ENCODE measurements at places on chromosomes 5 and 9.

DNA sequence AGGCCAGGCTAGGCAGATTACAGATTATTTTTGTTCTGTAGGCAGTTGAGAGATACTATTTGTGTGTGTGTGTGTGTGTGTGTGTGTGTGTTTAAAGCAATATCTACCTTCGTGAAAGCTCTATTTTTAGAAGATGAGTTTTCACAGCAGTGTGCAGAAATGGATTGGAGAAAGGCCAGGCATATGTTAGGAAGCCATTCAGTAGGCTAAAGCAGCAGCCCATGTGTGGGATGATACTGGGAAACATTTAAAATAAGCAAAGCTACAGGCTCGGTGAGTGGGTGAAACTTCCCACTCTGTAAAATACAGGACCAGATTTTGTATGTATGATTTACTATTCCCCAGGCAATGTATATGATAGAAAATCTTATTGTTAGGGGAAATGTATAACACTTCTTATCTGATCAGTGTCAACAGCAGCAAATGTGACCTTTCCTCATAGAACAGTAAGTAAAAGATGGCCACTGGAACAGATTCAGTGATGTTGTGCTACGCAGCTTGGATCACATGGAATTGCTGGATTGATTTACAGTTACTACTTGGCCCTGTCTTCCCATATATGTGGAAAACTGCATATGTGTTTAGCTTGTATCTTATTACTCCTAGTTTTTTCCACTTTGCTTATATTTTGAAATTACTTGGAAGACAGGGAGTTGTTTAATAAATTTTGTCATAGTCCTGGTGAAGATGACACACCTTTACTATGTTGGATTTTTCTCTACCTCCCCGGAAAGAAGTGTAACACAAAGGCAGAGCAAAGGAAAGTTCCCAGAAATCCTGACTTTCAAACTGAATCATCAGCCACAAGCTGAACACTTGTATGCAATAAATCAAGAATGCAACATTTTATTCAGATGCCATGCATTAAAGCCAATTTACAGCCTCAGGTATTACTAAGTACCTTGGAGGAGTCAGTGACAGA, 1077.7 kb upstream of the SEMA6A start:
- DNase-seq, result no peak

- DNase-seq, result no peak
Measured at GRCh38 chr9:11340654-11341053, 727.9 kb upstream of the PTPRD start.

DNA sequence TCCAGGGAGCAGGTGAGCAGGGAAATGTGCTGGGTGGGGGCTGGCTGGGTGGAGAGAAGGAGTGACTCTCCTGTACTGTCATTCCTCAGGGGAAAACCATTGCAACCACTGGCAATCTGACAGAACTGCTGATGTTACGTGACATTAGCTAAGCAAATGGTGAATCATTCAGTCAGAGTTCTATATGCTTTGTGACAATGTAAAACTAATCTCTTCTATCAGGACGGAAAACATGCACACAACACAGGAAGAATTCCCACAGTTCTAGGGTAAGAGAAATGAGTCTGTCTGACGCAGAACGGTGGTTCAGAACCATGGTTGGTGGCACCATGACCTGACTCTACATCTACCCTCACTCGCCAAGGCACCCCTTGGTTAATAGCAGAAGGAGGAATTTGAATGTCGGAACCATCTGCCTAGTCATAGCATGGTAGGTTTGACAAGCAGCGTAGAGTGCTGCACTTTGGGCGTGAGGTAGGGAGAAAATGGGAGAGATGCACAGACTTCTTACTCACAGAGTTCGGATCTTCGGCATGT, 243.6 kb upstream of the PANK3 start:
- DNase-seq, result no peak

DNA sequence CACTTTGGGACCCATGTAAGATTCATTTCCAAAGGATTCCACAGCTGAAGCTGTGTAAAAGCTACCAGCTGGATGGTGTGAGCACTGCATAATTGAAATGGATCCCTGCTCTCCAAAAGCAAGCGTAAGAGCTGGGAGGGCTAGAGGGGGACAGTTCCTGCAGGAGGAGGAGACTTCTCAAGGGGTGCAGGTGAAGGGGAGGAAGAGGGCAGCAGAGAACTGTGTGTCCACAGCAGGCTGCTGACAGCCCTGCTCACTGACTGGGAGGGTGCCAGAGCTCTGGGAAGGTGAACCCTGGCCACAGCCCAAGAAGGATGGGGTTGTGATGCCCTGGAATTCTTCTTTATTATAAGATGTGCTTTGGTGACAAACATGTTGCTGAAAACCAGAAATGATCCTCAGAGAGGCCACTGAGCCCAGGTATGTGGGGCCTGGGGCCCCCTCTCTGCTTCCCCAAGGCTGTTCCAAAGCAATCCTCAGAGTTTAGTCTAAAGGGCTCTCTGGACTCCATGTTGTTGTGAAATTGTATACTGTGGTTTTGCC, 112.8 kb upstream of the SLC25A48 start:
- DNase-seq, result no peak

DNA sequence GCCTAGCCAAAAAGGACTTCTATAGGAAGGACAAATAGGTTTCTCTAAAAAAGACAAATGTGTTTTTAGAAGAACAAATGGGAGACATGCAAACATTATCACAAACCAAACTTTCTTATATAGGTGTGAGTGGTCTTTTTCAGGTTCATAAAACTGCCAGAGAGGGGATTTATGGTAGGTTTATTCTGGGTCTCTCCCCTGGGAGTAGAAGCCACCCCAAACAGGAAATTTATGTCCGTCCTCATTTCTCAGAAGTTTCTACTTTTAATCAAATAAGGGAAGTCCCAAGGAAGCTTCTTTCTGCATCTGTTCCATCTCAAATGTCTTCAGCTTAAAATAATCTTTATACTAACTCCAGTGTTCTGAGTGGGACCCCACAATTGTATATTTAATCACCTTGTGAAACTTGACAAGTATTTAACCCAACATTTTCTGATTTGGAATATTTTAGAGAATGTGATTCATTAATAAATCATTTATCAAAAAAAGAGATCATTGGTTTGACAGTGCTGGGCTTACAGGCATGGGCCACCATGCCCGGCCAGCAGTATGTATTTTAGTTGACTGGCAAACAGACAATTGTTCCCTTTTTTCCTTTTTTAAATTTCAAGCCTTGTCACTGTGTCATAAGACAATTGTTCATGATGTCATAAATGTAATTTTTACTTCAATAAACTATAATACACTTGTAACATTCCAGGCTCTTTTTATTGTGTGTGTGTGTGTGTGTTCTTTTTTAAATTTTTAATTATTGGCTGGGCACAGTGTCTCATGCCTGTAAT, 44.6 kb upstream of the GLDC start:
- no peak for DNase-seq

DNA sequence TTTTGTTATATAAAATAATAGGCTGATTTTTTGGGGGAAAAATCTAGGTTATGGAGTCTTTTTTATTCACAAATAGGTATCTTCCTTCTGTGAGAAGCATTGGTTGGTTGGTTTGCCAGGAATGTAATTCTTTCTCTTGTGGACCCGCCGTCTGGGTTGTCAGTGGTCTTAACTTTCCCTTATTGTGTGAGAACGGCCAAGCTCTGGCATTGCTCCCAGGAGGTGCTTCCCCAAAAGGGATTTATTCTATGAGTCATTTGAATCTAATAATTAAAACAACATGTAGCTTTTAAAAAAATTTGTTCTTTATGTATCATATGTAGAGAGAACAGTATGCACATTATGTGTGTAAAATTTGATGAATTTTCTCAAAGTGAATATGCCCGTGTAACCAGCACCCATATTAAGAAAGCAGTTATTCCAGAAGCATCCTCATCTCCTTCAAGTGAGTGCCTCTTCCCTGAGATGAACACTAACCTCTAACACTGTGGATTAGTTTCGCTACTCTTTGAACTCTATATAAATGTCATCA, 114.4 kb downstream of the MAST4 start:
- no peak for DNase-seq

DNA sequence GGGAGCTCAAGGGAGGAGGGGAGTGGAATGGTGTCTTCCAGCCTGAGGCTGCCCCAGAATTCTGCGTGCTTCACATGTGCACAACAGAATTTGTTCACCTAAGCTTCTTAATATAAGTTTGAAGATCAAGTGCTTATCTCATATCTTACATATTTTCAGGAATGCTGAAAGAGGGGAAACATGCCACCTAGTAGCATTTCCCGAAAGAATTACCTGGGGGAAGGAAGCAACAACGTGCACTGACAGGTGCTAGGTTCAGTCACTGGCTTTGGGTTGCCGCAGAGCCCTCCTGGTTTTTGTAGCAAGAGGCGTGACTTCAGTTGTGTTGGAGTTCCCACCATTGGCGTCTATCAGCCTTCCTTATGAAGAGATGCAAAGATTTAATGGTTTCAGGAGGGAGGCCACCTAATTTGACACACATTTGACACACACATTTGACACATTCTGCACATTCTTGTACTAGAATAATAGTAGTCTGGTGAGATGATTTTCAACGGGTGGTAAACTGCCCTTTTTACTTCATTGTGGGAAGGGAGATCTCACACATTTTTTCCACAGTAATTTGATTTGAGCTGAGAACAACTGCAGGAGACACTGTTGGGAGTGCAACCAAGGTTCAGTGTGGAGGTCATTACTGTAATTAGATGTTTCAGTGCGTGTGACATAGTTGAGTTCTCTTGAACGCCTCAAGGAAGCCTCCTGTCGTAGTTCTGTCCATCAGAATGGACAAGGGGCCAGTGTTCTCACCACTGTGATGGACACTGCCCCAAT, 481.3 kb downstream of the CCDC171 start:
- DNase-seq, result no peak

DNA sequence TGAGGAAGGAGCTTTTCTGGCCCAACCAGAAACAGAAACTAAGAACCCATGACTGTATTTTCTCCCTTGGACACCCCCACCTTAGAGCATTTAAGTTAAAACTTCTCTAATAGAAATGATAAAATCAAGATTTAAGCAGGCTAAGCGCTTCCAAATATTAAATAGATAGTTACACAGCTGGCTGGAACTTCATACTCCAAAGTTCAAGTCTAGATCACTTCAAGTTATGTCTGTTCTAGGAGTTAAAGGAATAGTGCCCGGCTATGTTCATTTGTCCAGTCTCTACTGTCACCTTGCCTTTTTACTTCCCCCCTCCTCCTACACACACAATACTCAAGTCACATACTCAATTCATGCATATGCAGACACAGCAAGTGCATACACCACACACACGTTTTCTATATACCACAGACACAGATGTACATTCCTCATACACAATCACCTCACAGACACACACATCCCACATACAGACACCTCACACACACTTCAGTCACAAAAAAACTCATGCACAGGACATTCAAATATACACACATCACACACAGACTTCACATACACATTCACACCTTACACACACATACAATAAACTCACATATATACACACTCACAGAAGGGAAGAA, 237.7 kb downstream of the PDE4D start:
- no peak for DNase-seq

DNA sequence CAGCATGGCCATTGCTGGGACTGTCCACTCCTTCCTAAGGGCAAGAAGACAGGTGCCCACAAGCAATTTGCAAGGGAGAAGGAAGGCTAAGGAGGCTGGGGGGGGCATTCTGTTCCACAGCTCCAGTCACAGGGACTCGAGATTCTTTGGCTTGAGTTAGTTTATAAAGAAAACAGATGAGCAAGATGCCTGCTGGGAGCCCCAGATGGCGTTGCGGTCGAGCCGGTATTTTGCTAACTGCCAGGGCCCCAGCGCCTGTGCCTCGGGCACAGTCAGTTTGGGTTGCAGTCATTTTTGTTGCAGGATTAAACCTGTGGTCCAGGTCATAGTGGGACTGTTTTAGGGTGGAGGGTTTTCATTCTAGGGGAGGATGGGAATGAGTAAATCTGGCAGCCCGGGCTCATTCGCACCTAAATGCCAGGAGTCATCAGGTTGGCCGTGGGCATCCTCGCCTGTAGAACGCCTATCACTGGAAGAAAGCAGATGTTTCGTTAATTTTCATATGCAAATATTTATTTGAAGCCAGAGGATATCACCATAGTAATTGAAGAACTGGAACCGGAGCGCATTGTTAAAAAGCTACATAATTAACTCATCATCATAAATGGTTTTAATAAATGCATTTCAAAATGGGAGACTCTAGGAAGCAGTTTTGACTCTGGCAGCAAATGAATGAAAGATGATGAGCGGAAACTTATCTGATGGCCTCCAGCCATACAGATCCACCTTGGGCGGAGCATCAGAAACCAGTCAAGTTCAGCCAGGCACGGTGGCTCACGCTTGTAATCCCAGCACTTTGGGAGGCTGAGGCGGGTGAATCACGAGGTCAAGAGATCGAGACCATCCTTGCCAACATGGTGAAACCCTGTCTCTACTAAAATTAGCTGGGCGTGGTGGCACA, 87.1 kb upstream of the FCN2 start:
- DNase-seq, result no peak

GRCh38 chr5:173513521-173513991, 102.9 kb downstream of the BOD1 start:
- DNase-seq, result no peak

DNA sequence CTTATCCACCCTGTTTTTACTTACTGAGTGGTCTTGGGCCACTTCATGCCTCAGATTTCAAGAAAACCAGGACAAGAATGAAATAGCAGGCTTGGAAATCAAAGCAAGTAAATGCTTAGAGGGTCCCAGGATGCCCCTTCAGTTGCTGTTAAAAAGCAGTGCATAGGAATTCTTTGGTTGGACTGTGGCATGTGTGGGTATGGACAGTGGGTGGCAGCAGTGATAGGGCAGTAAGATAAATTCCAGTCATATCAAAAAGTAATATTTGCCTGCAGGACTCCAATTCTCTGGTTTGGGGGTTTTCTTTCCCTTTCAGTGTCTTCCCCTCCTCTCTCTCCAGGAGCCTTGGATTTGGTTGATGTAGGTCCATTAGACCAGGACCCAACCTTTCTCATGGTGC, 306.7 kb upstream of the CLINT1 start:
- no peak for DNase-seq

- DNase-seq, result no peak
Measured at GRCh38 chr5:129460936-129461710, 1.0 kb downstream of the ADAMTS19 start.

- no peak for DNase-seq
Measured at GRCh38 chr9:136769710-136770191, 5.4 kb upstream of the LCN15 start.

GRCh38 chr9:21875893-21876292, 73.5 kb downstream of the MTAP start:
- DNase-seq, result no peak

GRCh38 chr9:107731115-107731762, 241.7 kb upstream of the KLF4 start:
- no peak for DNase-seq

DNA sequence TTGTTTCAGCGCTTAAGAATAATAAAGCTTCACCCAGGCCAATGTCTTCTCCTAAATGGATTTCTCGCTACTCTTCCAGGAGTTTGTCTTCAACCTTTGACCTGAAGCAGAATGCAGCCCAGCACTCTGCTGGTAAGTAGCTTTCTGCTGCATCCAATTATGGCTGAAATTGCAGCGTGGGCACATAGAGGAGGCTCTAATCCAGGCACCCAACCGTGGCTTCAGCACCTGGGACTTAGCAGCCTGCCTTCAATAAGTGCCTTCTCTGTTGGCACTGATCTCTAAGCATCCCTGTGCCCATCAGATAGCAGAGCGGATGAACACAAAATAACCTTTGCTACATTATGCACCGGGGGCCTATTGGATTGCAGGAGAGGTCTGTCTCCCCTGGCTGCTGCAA, 105.2 kb downstream of the TRIM32 start:
- DNase-seq, result no peak

- DNase-seq, result no peak
Measured at GRCh38 chr9:17462869-17463464, 115.9 kb upstream of the SH3GL2 start.

All from amygdala (tissue), 56 donors.